HTR-8/SVneo (cell line): ENCODE measurements at places on chromosomes 7 and 10.

- no peak for DNase-seq
Measured at GRCh38 chr10:79412516-79412915, 32.9 kb downstream of the ZCCHC24 start.

- DNase-seq, result no peak
Measured at GRCh38 chr7:87359366-87359765, 13.9 kb downstream of the CROT start.

- DNase-seq, result no peak
Measured at GRCh38 chr7:82247814-82248433, 195.7 kb downstream of the CACNA2D1 start.

DNA sequence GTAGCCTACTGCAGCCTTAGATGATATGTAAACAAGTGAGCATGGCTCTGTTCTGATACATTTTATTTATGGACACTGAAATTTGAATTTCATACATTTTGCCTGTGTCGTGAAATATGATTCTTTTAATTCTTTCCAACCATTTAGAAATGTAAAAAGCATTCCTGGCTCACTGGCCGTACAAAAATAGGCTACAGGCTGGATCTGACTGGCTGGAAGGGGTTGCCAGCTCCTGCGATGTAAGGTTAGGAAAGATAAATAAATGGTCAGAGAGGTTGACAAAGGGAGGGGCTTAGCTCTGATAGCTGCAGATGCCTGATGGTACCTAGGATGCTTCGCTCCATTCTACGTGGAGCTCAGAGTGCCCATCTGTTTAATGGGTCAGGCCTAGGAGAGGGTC lies 3.4 kb downstream of the ADCYAP1R1 start:
- DNase-seq, result no peak

GRCh38 chr7:2100278-2101208 lies 132.2 kb downstream of the MAD1L1 start:
- no peak for DNase-seq

DNA sequence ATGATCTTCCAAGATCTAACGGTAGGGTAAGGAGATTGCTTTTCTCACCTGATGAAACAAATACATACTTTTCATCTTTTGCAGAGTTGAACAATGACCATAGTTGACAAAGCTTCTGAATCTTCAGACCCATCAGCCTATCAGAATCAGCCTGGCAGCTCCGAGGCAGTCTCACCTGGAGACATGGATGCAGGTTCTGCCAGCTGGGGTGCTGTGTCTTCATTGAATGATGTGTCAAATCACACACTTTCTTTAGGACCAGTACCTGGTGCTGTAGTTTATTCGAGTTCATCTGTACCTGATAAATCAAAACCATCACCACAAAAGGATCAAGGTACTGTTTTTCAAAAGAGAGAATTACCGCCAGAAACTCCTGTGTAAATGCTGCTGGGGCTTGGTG lies 79.9 kb downstream of the ANKRD61 start:
- DNase-seq, result no peak

DNA sequence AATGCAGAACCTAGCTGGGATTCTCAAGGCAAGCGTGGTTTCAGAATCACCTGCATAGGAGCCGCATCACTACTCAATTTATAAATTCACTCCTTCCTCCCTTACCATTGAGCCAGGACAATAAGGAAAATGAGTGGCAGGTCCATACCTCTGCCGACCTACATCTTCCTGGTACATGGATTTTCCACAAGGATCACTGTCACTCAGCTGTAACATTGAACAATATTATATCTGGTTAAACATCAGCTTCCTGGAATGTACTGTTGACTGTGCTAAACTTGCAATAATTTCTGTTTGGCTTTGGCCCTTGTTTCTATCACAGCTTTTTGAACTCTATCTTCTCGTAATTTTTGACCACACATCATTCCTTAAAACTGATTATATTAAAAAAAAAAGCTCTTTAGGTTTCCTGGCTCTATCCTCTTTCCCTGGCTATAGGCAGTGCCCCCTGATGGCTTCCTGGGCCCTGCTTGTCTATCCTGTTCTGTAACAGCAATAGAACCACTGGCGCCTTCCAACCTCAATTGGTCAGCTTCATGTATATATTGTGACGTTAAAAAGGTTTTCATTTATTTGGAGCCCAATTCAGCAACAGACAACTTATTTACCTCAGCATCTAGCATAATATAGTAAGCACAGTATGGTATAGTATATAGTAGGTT lies 59.2 kb downstream of the RNLS start:
- DNase-seq, result no peak

DNA sequence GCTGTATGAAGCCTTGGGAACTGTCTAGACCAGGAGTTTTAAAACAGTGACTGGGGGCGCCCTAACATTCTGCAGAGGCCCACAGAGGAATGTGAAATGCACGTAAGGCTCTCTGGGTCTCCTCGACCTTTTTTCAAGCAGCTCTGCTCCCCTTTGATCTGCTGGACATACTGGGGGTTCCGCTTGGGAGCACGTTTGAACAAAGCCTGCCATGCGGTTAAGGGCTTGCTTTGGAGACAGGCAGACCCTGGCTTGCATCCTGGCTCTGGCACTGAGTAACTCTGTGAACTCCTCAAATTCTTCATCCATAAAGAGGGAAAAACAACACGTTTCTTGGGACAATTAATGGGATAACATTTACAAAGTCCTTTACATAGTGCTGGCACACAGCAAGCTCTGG lies 7.8 kb downstream of the BEND7 start:
- no peak for DNase-seq

DNA sequence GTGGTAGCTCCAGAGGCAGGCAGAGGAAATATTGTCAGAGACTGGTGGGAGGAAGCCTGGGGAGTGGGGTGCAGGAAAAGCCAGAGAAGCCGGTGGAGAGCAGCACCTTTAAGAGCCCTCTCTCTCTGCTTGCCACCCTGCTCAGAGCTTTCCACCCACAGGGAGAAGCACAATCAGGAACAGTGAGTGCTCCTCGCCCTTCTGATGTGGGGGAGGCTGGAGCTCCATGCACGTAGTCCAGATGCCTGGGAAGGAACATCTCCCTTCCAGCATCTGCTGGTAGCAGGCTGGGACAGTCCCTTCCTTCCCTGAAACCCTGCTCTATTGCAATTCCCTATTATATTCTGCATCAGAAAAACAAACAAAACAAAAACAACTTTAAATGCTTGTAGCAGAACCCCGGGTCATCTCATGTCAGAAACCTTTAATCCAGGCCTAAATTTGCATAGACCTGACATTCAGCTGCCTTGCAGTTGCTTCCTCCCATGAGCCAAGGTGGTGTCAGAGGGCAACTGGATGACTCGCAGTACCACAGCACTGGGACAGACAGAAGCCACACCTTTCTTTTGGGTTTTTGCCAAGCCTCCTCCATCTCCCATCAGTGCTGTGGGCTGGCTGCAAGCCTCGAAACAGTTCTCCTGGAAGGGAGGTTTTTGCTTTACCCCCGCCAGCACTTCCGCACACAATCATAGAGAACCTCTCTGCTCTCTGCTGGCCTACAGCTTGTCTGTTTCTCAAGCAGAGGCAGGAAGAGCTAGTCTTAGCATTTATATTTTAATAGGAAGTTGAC lies 13.1 kb downstream of the AVPI1 start:
- DNase-seq, result no peak

DNA sequence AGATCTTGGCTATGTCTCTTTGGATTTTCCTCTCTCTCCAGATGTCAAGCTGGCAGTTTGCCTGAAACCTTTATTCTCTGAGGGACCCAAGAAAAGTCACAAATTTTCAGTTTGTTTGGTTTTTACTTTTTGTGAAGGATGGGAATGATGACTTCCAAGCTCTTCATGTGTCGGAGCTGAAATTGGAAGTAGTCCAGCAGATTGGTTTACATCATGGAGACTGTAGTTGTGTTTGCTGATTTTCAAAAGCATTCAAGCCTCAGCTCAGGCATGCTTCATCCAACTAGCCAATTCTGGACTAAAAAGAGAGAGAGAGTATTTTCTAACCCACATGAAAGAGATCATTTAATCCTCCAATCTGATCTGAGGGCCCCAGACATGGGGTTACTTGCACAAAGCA lies 326.2 kb upstream of the AUTS2 start:
- DNase-seq, result no peak

GRCh38 chr10:17792991-17793390 lies 16.2 kb upstream of the MRC1 start:
- DNase-seq, result no peak

- DNase-seq, result no peak
Measured at GRCh38 chr7:158374146-158374545, 213.5 kb downstream of the PTPRN2 start.

DNA sequence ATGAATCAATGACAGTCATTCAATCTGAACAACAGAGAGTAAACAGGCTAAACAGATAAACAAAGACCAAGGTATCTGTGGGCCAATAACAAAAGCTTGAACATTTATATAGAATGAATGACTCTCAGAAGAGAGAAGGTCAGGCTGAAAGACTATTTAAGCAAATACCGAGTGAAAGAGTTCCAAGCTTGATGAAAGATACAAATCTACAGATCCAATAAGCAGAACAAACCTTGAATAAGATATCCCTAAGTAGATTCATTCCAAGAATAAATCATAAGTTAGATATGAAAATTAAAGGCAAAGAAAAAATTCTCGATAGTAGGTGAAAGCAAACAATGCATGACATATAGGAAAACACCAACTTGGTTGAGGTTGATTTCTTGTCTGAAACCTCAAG lies 376.4 kb upstream of the IGFBP3 start:
- no peak for DNase-seq

DNA sequence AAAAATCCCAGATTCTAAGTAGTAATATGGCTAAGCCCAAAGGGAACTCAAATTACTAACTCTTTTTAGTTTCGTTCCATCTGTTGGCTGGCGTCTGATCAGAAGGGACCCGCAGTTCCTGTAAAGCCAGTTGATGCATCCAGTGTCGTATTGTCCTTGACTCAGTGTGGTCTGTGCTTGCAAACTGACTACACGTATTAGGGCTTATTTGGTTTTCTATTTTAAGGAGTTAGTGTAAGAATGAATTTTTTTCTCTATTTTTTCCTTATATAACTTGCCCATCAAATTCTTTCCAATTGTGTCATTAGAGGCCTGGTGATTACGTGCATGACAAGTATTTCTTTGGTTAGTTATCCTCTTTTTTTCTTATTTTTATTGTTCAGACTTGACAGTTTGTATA lies 9.7 kb downstream of the ABCA13 start:
- DNase-seq, result no peak

DNA sequence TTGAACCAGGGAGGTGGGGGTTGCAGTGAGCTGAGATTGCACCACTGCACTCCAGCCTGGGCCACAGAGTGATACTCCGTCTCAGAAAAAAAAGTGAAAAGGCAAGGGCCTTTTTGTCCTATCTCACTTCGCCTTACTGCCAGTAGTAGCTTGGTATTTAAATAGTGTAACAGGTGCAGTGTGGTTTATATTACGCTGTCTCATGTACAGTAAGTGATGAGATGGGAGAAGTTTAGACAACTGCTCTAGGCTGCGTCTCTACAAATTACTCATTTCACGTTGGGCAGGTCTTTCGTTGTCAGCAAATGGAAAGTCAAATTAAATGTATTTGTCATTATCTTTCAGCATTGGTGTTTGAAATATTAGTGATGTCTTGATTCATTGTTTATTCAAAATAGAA lies 15.5 kb upstream of the PFKFB3 start:
- no peak for DNase-seq
